ENCODE measurements at places on chromosomes 6 and 20. TPM values are rescaled to one million over a fixed set of nuclear protein-coding genes. Genes with fewer than 3 reads are reported as not detected.

Gene FAXC
- total RNA-seq = 0.44 TPM

Gene ZNF322
- 17.2 TPM for total RNA-seq

Gene SLC2A10
- 43.6 TPM for total RNA-seq

Gene SRMS
- 0.32 TPM for total RNA-seq

Gene MRAP2
- 7.3 TPM for total RNA-seq

Gene PKIB
- 113 TPM for total RNA-seq

Gene ME1
- 11.0 TPM for total RNA-seq
